NCI-H446 treated with DMSO at 0.1 percent for 48 hours (cell line): ENCODE measurements at places on chromosomes 7 and 10.

DNA sequence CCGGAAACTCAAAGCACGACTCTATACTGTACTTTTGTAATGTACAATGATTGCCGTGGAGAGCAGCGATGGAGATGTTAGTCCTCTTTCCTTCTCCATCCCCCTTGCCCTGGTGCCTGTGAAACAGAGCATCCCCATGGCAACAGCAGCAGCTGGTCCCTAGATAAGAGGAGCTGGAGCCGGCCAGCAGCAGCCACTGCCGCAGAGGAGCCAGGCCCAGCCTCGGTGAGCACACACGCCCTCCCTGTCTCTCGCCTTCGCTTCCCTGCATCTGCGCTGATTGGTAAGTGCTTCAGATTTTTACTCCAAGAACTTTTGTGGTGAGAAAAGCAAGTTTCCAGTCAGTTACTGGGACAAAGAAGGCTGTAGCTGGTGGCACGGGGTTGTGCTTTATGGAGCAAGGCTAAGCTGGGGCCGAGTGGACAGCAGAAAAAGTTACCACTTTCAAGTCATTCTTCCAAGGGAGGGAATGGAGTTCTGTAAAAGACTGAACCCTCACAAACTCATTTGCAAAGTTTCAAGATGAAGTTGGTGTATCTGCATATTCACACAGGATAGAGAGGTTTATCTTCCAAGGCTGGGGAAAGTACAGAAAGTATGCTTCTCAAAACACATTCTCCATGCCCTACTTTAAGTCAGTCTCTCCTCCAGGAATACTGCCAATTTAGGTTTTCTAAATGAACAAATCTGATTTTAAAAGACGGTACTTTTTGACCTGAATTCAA, at the start of gene PPP1R17:
Gene PPP1R17 (plus strand): TSS at position 192 of the 725 bp plus-strand sequence. CDS start 5,227 bp downstream, outside the sequence.
- DNase-seq = no peak

GRCh38 chr10:120493411-120494312, 36.6 kb downstream of the PLPP4 start:
- no peak for DNase-seq

DNA sequence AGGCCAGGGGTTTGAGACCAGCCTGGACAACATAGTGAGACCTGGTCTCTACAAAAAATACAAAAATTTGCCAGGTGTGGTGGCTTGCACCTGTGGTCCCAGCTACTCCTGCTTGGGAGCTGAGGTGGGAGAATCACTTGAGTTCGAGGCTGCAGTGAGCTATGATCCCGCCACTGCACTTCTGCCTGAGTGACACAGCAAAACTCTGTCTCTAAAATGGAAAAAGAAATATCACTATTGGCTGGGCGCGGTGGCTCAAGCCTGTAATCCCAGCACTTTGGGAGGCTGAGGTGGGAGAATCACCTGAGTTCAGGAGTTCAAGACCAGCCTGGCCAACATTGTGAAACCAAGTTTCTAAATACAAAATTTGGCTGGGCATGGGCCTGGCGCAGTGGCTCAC, 44.9 kb upstream of the RASGEF1A start:
- no peak for DNase-seq

DNA sequence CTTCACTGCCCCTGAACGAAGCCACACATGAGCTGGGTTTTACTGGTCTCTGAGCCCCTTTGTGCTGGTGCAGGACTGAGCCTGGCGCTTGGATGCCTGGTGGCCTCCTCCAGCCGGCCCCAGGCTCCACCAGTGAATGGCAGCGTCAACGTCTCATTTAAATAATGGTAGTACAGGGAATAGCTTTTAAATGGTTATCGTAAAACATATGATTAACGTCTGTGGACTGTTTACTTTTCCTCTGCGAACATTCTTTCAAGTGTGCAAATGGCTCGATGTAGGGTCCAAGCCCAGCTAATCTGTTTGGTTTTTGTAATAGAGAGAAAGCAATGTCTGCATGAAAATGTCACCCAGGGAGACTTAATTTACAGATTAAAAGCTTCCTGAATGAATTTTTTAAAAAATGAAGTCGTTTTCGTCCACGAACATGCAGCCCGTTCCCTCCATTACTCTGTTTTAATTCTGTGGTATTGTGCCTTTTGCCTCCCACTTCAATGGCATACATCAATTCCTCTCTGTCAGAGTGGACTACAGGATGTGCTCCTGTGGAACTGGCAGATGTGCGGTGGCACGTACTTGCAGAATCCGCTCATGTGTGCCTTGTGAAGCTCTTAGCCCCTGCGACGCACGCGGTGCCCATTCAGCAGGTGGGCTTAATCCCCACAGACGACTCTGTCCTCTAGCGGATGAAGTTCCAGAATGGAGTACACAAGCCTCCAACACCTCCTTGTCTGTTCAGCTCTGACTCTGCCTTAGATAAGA, 192.7 kb downstream of the TCF7L2 start:
- DNase-seq = no peak

DNA sequence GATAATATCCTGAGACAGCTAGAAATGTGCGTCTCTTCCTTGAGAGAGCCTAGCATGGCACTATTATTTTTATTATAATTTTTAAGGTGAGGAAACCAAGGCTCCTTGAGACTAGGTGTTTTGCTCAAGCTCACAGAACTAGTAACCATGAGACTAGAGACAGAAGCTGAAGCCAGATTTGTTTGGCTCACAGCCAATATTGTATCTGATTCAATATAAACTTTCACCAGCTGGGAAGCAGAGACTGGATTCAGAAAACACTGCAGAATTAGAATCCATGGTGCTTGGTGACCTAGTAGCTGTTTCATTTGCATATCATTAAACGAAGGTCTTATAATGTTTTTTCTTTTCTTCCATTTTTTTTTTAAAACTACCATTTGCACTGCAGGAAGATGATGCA, 64.4 kb downstream of the DNAJB9 start:
- peak; percentile 19 for DNase-seq

DNA sequence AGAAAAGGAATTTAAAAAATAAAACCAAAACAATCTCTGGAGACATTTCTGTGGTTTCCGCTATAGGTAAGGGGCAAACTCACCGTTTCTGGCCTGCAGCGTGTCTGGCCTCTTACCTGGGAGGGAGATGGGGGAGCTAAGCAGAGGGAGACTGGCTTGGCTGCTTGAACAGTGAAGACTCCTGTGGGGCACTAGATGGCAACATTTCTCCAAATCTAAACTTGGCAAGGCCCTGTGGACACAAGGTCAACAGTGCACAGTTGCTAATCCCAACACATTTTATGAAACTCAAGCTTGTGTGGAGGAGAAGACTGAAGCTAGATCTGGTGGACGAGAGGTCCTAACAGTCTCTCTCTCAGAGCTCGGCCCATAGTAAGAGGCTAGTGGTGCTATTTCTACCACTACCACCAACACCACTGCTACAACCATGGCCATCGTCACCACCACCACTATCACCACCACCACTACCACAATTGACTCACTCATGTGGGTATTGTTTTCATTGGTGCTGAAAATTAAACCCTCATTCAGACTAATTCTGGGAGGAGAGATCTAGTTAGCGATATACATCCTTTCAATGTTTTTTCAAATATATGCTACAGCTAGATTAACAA, 28.4 kb upstream of the CDHR3 start:
- DNase-seq = peak; percentile 52

DNA sequence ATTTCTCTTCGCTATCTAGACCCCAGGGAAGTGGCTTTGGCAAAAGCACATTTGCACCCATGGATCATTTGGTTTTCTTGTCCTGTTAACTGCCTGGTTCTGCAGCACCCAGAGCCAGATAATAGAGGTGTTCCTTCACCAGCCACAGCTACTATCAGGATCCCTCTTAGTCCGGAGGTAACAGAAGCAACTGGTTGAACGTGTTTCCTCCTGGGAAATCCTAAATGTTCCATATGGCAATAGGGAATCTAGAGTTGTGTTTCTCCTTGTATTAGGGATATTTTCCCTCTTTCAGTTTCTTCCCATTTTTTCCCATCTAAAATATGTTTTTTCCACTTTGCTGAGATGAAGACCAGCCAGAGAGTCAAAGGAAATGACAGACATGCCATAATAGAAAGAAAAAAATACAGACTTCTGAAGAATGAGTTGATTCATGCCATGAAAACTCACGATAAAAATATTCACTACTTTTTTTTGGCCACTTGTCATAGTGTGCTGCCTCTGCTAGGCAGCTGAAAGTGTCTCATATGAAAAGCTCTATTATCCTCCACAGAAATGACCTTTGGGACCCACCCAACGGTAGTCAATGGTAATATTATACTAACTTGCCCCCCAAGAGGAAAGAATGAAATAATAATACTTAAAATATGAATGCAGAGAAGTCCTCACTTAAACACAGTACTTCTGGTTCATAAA, 472.8 kb downstream of the KCNMA1 start:
- no peak for DNase-seq

- DNase-seq = no peak
Observed at GRCh38 chr7:69859342-69859741, 261.1 kb downstream of the AUTS2 start.

- DNase-seq = no peak
Observed at GRCh38 chr7:100400656-100401055, 27.4 kb downstream of the PILRA start.

GRCh38 chr7:159102681-159103381, 41.8 kb downstream of the VIPR2 start:
- DNase-seq = no peak

DNA sequence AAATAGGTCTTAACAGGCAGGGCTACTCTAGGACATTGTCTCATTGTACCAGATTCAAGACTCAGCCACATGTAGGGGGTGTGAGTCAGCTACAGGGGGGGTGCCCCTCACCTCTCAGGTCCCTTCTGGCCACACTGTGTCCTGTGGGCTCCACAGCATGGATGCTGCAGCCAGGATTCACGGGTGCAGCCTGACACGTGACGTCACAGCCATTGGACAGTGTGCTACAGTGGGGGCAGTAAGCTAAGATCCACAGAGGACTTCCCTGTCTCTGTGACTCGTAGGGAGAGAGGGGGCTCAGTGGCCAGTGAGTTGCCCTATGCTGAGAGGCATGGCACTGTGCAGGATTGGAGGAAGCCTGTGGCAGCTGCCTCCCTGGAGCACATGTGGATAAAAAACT, 77.9 kb downstream of the TMEM178B start:
- no peak for DNase-seq

DNA sequence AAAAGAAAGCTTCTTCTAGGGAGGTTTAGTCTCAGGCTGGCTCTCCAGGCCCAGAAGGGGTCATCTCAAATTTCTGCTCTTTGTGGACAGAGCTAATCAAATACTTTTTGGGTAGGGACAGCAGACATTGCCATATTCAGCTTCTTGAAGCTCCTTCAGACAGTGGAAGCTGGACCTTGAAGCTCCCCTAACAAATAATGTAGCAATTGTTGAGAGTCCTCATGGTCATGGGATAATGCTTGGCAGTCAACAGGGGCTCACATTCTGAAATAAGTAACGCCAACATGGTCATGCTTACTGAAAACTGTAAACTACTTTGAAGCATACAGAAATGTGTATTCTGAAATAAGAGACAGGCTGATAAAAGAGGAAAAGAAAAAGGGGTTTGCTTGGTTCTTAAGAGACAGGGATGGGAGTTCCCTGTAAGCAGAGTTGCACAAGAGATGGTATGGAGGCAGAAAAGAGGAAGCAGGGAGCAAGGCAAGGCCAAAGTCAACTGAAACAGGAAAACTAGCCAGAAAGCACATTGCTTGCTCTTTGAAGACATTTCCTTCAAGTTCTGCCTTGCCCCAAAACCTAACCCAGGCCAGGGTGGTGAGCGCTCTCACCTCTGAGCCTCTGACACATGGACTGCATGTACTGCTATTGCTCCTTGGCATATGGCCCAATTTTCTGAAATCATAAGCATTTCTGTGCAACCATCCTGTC, 53.1 kb upstream of the KMT2E start:
- DNase-seq = no peak

GRCh38 chr7:51250512-51250911, 66.1 kb downstream of the COBL start:
- DNase-seq = no peak

GRCh38 chr10:62826273-62826672, 10.1 kb upstream of the EGR2 start:
- DNase-seq = no peak

- DNase-seq = no peak
Observed at GRCh38 chr10:131264110-131264788, 47.3 kb downstream of the TCERG1L start.

DNA sequence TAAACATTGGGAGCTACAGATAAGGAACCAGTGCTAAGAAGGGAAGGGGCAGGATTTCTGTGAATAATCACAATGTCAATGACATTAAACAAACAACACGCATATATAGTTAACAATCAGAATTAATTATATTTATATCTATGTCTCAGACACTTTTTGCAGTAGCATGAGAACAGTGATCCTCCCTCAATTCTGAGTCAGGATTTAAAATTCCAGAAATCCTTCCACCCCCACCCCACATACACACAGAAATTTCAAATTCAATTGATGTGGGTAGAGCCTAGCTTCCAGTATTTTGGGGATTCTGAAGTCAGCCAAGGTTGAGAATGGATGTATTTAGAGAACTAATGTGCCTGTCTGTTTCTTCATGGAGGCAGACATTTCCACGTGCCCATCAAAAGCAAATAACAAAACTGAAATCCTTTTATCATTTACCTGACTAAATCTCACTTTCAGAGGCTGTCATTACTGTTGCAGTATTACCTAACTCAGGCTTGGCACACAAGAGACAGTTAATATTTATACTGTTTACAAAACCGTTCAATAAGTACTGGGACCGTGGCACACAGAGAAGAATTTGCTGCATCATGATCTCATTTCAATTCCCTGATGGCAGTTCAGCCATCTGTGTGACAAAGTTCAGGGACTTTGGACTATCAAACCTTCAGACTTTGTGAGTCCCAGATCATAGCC, 116.6 kb upstream of the PALS2 start:
- no peak for DNase-seq

GRCh38 chr7:131218727-131219128, 108.9 kb upstream of the MKLN1 start:
- DNase-seq = no peak

DNA sequence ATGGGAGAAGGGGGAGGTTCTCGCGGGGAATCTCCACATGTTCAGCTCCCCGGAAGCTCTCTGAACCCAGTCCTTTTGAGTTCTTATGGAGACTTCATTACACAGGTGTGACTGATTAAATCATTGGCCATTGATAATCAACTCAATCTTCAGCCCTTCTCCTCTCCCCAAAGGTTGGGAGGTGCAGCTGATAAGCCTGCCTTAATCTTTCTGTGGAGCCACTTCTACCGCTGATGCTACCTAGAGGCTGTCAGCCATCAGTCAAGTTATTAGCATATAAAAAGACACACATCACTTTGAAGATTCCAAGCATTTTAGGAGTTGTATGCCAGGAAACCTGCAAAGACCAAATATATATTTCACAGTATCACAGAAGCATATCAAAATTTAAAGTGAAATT, 91.7 kb downstream of the MARCHF5 start:
- DNase-seq = no peak

DNA sequence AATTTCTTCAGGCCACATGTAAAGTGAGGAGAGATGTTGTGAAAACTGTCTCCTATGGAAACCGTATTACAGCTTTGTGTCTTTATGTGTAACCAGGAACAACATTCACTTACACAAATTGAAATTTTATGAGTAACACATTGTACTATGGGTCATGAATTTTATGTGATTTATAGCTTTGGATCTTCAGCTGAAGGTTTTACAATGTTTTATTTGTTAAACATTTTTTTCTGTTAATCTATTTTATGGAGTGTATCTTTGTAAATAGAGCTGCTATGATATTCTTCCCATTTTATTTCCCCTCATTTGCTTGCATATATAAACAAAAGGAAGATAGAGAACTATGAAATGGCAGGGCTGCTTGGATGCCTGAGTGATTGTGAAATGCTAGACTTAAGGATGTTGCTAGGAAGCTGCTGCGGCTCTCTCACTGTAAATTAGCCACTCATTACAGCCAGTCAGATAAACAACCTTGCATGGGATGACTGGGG, 104.5 kb upstream of the PCLO start:
- DNase-seq = no peak
